ENCODE measurements at places on chromosomes 4 and X.

GRCh38 chr4:5460106-5460801, 248.1 kb downstream of the EVC2 start:
- no peak for DNase-seq

- DNase-seq: no peak
These were observed 16.4 kb downstream of the FGF2 start for GRCh38 chr4:122842984-122843531.

- DNase-seq: no peak
These were observed 57.1 kb upstream of the CYSLTR1 start for GRCh38 chrX:78384486-78384885.

GRCh38 chr4:188660796-188661195, 521.6 kb downstream of the TRIML1 start:
- DNase-seq: no peak

GRCh38 chrX:134753718-134754008, 95.4 kb upstream of the PLAC1 start:
- no peak for DNase-seq

DNA sequence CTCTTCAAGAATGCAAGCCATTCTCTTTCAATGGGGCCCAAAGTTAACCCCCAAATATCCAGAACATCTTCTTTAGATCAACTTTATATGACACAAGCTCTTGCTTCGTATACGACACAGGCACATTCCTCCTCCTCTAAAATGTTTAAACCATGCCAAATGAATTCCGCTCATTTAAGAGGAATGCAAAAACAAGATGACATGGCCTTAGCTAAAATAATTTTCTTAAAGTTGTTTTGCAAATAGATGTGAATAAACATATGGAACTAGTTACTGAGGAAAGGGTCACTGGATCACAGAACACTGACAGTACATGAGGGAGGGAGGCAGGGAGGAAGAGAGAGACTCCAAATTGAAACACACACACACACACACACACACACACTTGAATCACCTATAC, 97.4 kb downstream of the RASL11B start:
- DNase-seq: no peak

GRCh38 chr4:184825896-184826690, at the start of gene ACSL1:
ACSL1 (minus strand) TSS chr4:184825968; CDS start chr4:184803514, 22,454 bp downstream.
- peak; percentile 68 for DNase-seq

DNA sequence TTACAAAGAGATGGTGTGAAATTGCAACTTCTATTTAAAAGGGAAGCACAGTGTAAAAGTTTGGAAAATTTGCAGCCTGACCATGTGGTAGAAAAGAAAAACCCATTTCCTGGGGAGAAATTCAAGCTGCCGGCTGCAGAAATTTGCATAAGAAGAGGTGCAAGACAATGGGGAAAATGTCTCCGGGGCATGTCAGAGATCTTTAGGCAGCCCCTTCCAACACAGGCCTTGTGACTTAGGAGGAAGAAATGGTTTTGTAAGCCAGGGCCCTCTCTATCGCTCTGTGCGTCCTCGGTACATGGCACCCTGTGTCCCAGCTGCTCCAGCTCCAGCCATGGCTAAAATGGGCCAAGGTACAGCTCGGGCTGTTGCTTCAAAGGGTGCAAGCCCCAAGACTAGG, 40.4 kb downstream of the CCDC158 start:
- no peak for DNase-seq
